Activated CD8-positive, alpha-beta memory T cell treated with anti-CD3 and anti-CD28 coated beads for 48 hours (primary cell): ENCODE measurements at places on chromosomes 7 and 10.

DNA sequence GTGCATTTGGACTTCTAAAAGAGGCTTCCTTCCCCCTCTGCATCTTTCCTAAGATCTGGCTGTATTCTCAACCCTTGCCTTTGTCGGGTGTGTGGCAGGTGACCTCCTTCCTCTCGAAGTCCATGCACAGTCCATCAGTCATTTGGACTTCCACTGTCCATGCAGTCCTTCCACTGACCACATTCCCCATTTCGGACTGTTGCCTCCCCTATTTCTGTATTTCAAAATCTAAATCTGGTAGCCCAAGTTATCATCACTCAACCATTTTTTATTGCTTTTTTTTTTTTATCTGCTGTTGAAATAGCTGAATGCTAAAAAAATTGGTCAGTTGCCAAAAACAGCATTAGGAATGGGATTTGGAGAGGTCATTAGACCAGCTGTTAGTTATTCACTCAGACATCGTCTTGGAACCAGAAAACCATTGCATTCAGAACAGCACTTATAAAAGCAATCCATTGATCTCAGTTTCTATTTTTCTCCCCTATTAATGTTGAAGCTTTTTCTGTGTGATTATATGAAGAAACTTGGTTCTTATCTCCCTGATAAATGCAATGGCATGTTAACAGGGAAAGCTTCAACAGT lies 575.6 kb downstream of the KIF20B start:
- DNase-seq: no peak

DNA sequence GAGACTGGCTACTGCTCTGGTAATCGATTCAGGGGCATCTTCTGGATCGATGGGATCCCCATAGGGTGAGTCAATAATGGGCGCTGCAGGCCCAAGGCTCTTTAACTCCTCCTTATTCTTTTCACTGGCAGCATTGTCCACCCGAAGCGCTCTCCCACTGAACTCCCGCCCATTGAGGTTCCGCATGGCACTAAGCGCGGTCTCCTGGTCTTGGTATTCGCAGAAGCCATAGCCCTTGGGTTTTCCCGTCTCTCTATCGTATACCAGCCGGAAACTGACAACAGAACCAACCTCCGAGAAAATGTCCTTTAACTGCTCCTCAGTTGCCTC lies 285 bp downstream of the CSTF2T start:
- DNase-seq: no peak

DNA sequence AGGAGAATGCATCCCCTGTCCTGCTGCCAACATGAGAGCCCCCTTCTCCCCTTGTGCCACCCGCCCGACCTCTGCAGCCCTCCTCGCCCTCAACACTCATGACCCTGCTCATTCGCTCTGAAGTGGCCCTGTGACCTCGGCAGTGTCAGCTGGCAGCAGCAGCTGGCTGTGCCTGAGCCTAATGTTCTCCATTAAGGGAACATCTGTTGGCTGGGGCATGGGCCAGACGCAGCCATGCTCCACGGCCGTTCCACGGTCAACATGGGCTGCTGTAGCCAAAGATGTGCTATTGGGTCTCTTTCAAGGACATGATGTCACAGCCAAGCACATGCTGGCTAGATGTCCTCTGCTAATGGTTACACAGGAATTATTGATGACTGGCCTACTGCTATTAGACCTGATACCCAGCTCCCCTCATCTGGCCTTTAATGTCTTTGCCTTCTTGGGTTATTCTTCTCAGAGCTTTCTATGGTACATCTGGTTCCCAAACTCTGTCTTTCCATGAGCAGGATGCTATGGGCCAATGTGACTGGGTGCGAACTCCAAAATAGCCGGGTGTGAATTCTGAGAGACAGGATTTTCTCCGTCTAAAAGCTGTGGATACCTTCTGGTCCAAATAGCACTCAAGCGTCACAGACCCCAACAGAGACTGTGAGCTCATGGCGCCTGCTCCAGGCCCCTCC lies 22.4 kb downstream of the ADCYAP1R1 start:
- DNase-seq: no peak

- no peak for DNase-seq
Measured at GRCh38 chr7:157017603-157018327, 7.3 kb upstream of the MNX1 start.

DNA sequence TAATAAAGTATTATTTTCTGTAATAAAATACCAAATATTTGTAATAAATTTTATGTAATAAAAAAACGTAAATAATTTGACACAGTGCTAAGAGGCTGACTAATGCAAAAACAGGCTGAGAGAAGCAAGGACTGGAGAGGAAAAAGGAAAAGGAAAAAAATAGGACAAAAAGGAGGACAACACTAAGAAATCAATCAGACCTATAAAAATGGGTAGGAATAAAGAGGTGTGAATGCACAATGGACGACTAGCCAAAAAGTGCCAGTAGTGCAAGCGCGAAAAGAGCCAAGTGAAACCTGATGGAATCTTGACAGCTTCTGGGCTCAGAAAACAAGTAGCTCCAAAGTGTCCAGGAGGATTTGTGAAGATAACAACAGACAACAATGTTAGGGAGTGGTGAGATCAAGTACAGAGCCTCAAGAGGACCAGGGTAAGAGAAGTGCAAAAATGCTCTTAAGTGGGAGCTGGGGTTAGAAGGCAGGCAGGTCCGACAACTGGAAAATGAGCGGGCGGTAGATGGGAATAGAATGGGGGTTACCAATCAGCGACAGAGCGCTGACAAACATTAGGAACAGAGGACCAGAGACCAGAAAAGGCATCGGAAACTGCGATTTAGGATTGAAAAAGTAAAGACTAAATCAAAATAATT lies 1.2 kb downstream of the BRAF start:
- DNase-seq: no peak

DNA sequence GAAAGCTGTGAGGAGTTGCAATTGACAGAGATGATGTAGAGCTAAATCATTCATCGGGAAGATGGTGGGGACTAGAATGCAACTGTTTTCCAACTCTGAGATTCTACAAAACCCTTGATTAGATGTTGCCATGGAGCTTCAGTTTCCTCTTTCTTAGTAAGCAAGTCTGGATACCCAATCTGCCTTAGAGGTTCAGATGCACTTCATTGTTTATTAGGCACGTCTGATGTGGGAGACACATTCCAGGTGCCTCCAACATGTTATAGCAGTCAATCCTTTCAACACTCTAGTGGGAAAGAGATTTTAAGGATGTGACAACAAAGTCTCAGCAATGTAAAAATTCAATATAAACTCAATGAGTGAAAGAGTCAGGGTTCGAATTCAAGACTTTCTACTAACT lies 291.3 kb upstream of the PHYHIPL start:
- no peak for DNase-seq

GRCh38 chr7:34487391-34488115 lies 170.5 kb upstream of the NPSR1 start:
- DNase-seq: no peak

GRCh38 chr7:137835486-137836112 lies 11.2 kb downstream of the DGKI start:
- no peak for DNase-seq
